ENCODE measurements at places on chromosomes 7 and 10. TPM values are rescaled to one million over a fixed set of nuclear protein-coding genes. Genes with fewer than 3 reads are reported as not detected.

The ZCWPW1 gene
- 4.8 TPM for polyA plus RNA-seq

The GPR158 gene
- 0.33 TPM for polyA plus RNA-seq

The ADIRF gene
- 11.4 TPM for polyA plus RNA-seq

The GUSB gene
- 116 TPM for polyA plus RNA-seq

The CFAP46 gene
- polyA plus RNA-seq = 0.75 TPM

The CYP3A5 gene
- 139 TPM for polyA plus RNA-seq

The GLCCI1 gene
- polyA plus RNA-seq = 13.8 TPM

The MLXIPL gene
- 195 TPM for polyA plus RNA-seq

The PRLHR gene
- 1.1 TPM for polyA plus RNA-seq

The LEP gene
- 0.01 TPM for polyA plus RNA-seq

The HYAL4 gene
- not detected for polyA plus RNA-seq

The TMEM130 gene
- 4.4 TPM for polyA plus RNA-seq

The PRKAR2B gene
- polyA plus RNA-seq = 16.3 TPM

The SPDYE2 gene
- 3.2 TPM for polyA plus RNA-seq

The SEMA3D gene
- polyA plus RNA-seq = 14.4 TPM

The RARRES2 gene
- polyA plus RNA-seq = 58.2 TPM

The LRWD1 gene
- polyA plus RNA-seq = 11.2 TPM

The TUBAL3 gene
- polyA plus RNA-seq = 33.9 TPM

The EBLN1 gene
- not detected for polyA plus RNA-seq

The HABP2 gene
- 27.7 TPM for polyA plus RNA-seq

The CALCR gene
- 0.34 TPM for polyA plus RNA-seq

The MACC1 gene
- 50.2 TPM for polyA plus RNA-seq

The ENKUR gene
- polyA plus RNA-seq = 2.6 TPM

The CYP3A4 gene
- 14.3 TPM for polyA plus RNA-seq

The SLC35G1 gene
- polyA plus RNA-seq = 60.2 TPM

The GPR146 gene
- polyA plus RNA-seq = 4.0 TPM

The PRPS1L1 gene
- polyA plus RNA-seq = not detected

The CRYGN gene
- 0.36 TPM for polyA plus RNA-seq

The PRRT4 gene
- polyA plus RNA-seq = 0.73 TPM

The TAS2R4 gene
- polyA plus RNA-seq = 2.6 TPM

The WIPF3 gene
- 21.9 TPM for polyA plus RNA-seq

The OSBPL3 gene
- polyA plus RNA-seq = 32.4 TPM

The METTL27 gene
- 7.6 TPM for polyA plus RNA-seq

The C10orf105 gene
- 0.27 TPM for polyA plus RNA-seq

The SRRM3 gene
- polyA plus RNA-seq = 5.8 TPM

The CTAGE15 gene
- polyA plus RNA-seq = 5.2 TPM

The RBP3 gene
- 0.06 TPM for polyA plus RNA-seq

The CHRM2 gene
- 7.3 TPM for polyA plus RNA-seq

The HUS1 gene
- 20.1 TPM for polyA plus RNA-seq

The PROSER2 gene
- 6.7 TPM for polyA plus RNA-seq

The CHAT gene
- 0.96 TPM for polyA plus RNA-seq

The ITGA8 gene
- polyA plus RNA-seq = 9.5 TPM

The TMEM139 gene
- 36.2 TPM for polyA plus RNA-seq

The HMX3 gene
- polyA plus RNA-seq = 1.5 TPM
